ENCODE measurements at places on chromosomes 6 and 20.

GRCh38 chr6:9481292-9482029, 933.4 kb downstream of the TFAP2A start:
- no peak for DNase-seq

GRCh38 chr6:2917065-2917464, 14.0 kb upstream of the SERPINB9 start:
- DNase-seq, result no peak

DNA sequence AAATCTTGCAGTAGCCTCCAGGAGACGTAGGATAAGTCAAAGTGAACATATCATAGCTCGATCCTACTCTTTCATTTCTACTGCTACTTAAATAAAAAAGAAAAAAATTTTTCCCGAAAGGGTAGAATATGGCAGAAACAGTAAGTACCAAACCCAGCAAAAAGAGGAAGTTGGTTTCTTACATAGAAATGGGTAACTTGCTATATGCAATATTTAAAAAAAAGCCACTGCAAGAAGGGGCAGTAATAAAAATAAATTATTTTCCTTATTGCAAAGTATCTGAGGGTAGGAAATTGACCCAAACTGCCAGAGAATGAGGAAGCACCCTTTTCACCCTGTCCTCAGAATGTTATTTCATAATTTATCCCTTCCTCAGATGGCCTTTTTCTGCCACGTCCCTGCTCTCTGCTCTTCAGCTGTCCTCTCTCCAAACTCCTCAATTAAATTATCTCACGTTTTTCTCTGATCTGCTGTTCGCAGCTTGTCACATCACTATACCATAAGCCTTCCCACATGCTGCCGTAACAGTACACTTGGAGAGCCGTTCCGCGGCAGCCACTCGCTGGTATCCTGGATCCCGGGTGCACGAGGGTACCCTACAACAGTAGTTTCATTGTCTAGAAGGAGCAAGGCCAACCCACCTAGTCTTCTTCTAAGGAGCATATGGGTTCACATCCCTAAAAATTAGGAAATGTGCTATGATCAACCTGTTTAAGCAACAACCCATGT, 149.6 kb downstream of the BACH2 start:
- peak; percentile 22 for DNase-seq

- DNase-seq, result no peak
Measured at GRCh38 chr20:47228654-47229053, 127.8 kb downstream of the ZMYND8 start.

- DNase-seq, result peak; percentile 5
Measured at GRCh38 chr6:20092071-20092566, 120.2 kb downstream of the MBOAT1 start.

GRCh38 chr6:9581155-9581554, 833.7 kb downstream of the TFAP2A start:
- no peak for DNase-seq

DNA sequence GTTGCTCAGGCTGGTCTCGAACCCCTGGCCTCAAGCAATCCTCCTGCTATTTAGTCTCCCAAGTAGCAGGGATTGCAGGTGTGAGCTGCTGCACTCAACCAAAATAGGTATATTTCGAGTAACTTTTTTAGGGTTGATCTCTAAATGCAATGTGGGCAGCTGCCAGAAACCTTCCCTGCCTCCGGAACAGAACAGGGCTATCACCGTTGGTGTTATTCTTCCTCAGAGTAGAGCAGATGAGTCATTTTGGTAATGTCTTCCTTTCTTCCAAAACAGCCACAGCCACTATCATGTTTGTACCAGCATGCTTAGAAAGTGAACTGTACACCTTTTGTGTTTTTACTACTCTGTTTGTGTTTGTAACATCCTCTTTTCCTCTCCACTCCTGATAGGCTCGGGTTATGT, 44.1 kb downstream of the SNX9 start:
- DNase-seq, result no peak

DNA sequence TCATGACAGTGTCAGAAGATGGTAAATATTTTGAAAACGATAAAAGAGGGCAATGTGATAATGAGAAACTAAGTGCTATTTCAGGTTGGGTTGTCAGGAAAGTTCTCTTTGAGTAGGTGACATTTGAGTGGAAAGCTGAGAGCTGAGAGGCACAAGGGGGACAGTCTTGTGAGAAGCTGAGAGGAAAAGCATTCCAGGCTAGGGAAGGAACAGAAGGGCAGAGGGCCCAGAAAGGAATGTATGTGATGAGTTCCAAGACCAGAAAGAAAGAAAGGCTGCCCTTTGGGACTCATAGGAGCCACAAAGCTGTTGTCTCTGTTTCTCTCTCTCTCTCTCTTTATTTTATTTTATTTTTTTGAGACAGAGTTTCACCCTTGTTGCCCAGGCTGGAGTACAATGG, 7.6 kb upstream of the RNF182 start:
- no peak for DNase-seq

GRCh38 chr6:109081516-109082187, 13.0 kb downstream of the SESN1 start:
- no peak for DNase-seq

GRCh38 chr20:58306421-58307261, 2.9 kb upstream of the RAB22A start:
- peak; percentile 52 for DNase-seq

DNA sequence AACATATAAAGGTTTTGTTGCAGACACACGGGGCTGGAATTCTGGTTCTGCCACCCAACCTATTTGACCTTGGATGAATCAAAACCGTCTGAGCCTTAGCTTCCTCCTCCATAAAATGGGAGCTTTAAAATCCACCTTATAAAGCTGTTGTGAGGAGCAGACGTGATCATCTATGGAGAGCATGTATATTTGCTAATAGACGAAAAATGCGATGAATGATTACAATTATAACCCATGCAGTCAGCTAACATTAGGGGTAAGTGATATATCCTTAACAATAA, 586 bp upstream of the NUP153 start:
- no peak for DNase-seq

GRCh38 chr20:31678389-31679356, 41.0 kb downstream of the COX4I2 start:
- DNase-seq, result no peak

GRCh38 chr6:134437376-134437775, 119.5 kb upstream of the SGK1 start:
- peak; percentile 39 for DNase-seq

DNA sequence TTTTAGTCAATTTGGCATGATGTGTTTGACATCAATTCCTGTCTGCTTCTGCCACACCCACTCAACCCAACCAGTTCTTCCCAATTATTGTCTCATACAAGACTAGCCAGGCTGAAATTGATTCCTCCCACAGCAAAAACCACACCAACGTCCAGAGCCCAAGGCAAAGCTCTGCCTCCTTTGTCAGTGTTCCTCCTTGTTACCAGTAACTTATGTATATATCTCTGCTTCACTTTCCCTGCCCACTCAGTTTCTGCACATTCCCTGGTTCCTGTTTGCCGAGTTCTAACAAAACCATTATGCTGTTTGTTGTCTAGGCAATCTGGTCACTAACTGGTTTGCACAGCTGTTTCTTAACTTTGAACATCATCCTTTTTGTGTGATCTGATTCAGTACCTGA, 547.9 kb upstream of the PTCHD4 start:
- no peak for DNase-seq

DNA sequence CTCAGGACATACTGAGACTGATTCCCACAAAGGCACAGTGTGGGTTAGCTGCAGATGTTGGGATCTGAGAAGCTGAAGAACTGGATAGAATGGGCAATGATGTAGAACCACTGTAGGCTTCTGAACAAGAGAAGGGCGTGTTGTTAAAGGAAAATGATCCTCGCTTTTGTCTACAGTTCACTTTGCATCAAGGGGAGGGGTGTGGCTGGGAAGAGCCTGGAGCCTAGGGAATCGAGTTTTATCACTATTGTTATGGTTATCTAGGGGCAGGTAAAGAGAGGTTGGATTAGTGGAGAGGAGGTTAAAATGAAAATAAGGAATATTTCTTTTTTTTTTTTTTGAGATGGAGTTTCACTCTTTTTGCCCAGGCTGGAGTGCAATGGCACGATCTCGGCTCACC, 768.1 kb downstream of the KIF16B start:
- DNase-seq, result no peak

DNA sequence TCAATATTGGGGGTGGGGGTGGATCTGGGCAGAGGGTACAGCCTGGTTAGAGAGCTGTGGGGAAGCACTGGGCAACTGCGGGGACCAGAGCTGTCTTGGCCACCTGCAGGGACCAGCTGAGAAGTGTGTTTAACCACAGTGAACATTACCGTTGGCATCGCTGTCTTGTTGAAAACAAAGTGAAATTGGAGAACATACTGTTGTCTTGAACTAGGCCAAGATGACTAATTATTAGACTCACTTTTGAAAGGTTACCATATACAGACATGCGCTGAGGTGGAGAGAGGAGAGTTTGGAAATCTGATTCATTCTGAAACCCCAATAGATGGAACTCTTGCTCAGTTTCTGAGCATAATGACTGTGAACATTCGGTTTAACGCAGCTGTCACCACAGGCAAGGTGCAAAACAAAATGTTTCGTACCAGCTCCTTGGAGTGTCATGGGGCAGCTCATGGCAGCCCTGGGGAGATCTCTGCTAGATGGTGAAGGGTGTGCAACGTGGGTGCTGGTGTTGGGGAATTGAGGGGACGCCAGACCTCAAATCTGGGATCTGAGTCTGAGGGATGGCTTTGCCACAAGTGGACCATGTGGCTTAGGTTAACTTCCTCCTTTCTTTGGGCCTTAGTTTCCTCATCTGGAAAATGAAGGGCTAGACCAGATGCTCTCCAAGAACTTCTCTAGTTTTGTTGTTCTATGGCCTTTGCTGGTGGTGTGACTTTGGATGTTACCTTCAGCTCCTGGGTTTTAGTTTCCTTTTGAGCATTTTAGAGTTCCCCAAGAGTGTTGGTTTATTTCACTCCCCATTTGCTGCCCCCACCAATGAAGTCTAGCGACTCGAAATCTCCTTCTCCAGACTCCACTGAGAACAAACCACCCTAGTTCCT, 24.6 kb upstream of the GTSF1L start:
- DNase-seq, result peak; percentile 46

- DNase-seq, result no peak
Measured at GRCh38 chr6:148313488-148313887, 29.1 kb upstream of the SASH1 start.

DNA sequence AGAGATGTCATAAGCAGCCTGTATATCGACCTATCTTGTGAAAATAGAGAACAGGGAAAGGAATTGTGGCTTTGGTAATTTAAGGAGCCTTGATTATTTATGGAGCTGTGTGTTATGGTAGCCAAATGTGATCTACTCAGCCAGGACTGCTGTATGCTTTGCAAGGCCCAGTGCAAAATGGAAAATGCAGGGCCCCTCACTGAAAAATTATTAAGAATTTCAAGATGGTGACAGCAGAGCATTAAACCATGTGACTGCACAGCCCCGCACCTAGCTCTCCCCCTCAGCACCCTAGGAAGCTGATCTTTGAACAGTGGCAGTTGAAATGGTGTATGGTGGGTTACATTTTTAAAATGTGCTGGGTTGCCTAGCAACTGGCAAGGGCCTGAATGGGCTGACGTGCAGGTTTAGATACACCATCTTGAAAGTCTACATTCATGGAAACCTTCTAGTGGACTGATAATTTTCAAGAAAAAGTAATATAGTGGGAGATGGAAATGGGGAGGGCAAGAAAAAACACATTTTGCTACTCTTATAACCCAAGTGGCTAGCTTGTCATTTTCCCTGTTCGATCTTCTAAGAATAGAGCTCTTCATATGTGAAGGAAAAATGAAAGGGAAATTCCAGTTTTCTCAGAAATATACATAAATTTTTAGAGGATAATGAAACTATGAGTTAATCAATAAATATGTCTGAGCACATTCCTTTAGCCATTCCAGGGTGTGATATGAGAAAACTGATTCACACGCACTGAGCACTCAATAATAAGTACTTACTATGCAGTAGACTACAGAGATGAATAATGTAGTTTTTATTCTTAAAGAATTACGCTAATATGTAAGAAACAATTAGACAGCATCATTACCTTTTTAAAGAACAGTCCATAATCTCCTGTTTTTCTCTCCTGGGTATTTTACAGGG, 208.0 kb downstream of the ARHGAP18 start:
- no peak for DNase-seq

GRCh38 chr6:5737460-5737859, 269.3 kb downstream of the NRN1 start:
- DNase-seq, result no peak

GRCh38 chr6:122322824-122323223, 76.6 kb upstream of the HSF2 start:
- DNase-seq, result no peak

GRCh38 chr6:143158113-143158581, 97.5 kb downstream of the AIG1 start:
- no peak for DNase-seq

GRCh38 chr6:112153926-112154607, 66.7 kb downstream of the FAM229B start:
- no peak for DNase-seq

DNA sequence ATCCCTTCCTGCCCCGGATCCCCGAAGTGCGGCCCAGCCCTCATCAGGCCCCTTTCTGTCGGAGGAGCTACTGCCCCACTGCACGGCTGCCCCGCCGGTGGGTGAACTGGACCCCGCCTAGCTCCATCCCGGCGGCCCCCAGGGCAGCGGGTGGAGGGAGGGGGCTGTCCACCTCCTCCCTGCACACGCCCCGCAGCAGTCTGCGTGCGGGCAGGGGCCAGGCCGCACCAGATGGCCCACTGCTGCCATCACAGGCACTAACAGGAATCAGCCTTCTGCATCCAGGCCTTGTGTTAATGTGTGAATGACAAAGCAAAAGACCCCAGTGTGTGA, 54.9 kb upstream of the UNC93A start:
- no peak for DNase-seq

Measured in germinal center (tissue), 1 donor.